GM23248 (cell line): ENCODE measurements at places on chromosomes 16 and 17. TPM values are rescaled to one million over a fixed set of nuclear protein-coding genes. Genes with fewer than 3 reads are reported as not detected.

Gene RABEP1
- total RNA-seq = 26.3 and 51.2 TPM in 2 replicates

Gene P2RX1
- total RNA-seq = not detected in 2 replicates

Gene FBXO39
- 1.1 TPM in 1 of 2 replicates, not detected in the other for total RNA-seq

Gene GRB7
- 0.25 TPM in 1 of 2 replicates, not detected in the other for total RNA-seq

Gene NAGS
- 1.8 and 2.8 TPM in 2 replicates for total RNA-seq

Gene SMIM36
- not detected in 2 replicates for total RNA-seq

Gene CNGB1
- not detected in 2 replicates for total RNA-seq

Gene FA2H
- total RNA-seq = not detected in 2 replicates

Gene TMC5
- total RNA-seq = not detected in 2 replicates

DNA sequence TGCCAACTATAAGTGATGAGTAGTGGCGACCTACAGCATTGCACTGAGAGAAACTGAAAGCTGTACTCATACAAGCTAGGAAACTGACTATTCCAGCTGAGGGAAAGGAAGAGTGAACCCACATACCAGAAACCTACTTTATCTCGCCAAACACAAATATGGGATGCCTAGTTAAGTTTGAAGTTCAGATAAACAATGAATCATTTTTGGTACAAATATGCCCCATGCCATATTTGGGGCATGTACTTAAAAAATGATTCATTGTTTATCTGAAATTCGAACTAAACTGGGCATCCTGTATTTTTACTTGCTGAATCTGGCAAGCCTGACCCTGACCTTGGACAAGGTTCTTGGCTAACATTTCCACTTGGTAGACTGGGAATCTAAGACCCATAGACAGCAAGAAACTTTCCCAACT lies 527.8 kb upstream of the PSMD7 start:
- no peak overlapping the region for H3K4me3 ChIP-seq
- H3K4me1 ChIP-seq = no peaks in the 10 kb centered on the region
- no peak overlapping the region for H3K27ac ChIP-seq
- no peaks in the 10 kb centered on the region for H3K36me3 ChIP-seq
- DNase-seq = no peak

DNA sequence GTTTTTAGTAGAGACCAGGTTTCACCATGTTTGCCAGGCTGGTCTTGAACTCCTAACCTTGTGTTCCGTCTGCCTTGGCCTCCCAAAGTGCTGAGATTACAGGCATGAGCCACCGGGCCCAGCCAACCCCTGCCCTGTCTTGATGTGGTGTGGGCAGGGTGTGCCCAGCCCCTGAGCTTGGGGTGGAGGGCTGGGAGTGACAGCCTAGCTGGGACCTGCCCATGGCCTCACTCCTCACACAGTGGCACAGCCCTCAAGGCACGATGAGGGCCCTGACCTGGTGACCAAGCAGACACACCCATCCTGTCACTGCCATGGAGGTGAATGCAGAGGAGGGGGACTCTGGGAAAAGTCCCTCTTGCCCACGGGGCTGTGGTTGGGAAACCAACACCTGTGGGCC lies 3.0 kb downstream of the IL32 start:
- peaks cover 5% of the 10 kb centered on the region for H3K4me1 ChIP-seq
- DNase-seq = no peak
- H3K27ac ChIP-seq = no peak overlapping the region
- no peaks in the 10 kb centered on the region for H3K36me3 ChIP-seq

DNA sequence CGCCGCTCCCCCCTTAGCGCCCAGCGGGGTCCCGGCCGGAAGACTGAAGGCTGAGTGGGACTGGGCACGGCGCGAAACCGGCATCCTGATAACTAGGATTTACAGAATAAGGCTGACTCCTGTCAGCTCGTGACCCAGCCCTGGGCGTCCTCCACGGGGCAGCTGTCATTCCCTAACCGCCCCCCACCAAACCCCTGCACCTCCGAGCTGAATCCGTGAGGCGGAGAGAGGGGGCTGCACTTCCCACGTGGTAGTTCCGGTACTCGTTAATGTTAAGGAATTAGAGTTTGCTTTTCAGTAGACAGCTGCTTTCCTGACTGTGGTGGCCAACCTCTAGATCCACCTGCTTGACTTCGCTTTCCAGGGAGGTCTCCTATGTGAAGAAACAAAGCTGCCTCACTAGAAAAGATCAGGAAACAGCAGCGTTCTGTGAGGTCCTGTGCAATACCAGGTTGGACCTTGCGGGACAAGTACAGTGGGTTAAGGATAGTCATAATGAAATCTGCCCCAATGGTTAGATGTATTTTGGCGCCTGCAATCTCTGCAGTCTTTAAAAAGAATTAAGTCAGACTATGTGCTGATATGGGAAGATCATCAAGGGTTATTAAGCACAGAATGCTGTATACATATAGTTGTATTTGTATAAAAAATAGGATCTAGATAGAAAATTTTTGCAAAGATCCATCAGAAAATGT lies 1.1 kb upstream of the WBP2 start:
- peak overlapping the region; percentile 62 for H3K27ac ChIP-seq
- no peaks in the 10 kb centered on the region for H3K27me3 ChIP-seq
- H3K4me3 ChIP-seq = peak overlapping the region; percentile 82
- peaks cover 3% of the 10 kb centered on the region; the same call in 1 of the 2 replicates for H3K36me3 ChIP-seq
- peak; percentile 51 for DNase-seq

DNA sequence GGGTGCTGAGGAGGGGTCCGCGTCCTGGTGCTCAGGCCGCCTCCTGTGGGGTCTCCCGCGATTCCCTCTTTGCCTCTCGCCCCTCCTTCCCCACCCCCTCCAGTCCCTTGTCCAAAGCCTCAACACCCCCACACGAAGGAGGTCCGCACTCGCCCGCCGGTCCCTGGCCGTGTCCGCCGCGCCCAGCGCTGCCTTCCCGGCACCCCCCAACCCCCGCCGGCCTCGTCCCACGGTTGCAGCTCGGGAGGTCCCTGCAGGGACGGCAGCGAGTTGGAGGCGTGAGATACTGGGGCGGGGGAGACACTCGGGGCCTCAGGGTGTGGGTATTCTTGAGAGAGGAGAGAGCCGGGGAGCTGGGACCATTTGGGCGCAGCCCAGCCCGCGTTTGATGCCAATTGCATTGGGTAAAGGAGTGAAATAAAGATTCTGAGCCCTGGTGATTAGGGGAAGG lies 468 bp downstream of the FLYWCH2 start:
- H3K27ac ChIP-seq = peak overlapping the region; percentile 89
- H3K36me3 ChIP-seq = no peaks in the 10 kb centered on the region
- H3K4me3 ChIP-seq = peak overlapping the region; percentile 96
- no peaks in the 10 kb centered on the region for H3K27me3 ChIP-seq
- DNase-seq = peak; percentile 67
- H3K4me1 ChIP-seq = peaks cover 5% of the 10 kb centered on the region; the same call in 1 of the 2 replicates

GRCh38 chr17:51391982-51392654 lies 131.8 kb downstream of the UTP18 start:
- DNase-seq = no peak
- H3K27ac ChIP-seq = no peak overlapping the region
- H3K4me3 ChIP-seq = no peak overlapping the region
- H3K4me1 ChIP-seq = no peaks in the 10 kb centered on the region
- no peaks in the 10 kb centered on the region for H3K27me3 ChIP-seq

DNA sequence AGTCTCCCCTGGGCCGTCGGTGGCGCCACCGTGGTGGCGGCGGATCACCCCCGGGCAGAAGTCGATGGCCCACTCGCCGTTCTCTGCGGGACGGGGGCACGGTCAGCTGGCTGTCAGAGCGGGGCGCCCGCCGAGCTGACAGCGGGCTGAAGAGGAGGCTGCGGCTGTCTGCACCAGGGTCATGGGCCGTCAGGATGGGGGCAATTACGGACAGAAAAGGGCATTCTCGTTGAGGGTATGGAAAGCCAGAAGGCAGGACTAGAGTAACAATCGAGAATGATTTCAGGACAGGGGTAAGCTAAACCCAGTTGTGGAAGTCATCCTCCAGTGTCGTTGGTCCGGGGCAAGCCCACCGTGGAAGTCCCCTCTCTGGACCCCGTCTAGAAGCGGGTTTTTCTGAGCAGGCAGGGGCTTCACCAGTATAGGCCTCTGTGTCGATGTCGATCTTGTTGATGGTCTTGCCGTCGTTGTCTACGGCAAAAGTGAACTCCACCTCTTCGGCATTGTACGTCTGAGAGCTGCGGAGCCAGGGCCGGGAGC lies 1.7 kb downstream of the CHRNE start:
- no peak overlapping the region for H3K27ac ChIP-seq
- no peak for DNase-seq
- no peak overlapping the region for H3K4me3 ChIP-seq
- 0 out of 2 replicates have a peak, but pooled peaks cover 5% of the 10 kb centered on the region for H3K4me1 ChIP-seq
- H3K36me3 ChIP-seq = no peaks in the 10 kb centered on the region
- no peaks in the 10 kb centered on the region for H3K27me3 ChIP-seq

- H3K27me3 ChIP-seq = no peaks in the 10 kb centered on the region
- H3K36me3 ChIP-seq = no peaks in the 10 kb centered on the region
- H3K4me3 ChIP-seq = peak overlapping the region; percentile 62
- peak; percentile 49 for DNase-seq
- no peak overlapping the region for H3K27ac ChIP-seq
These were observed 406.3 kb downstream of the WWOX start for GRCh38 chr16:78505544-78506366.

- H3K4me3 ChIP-seq = no peak overlapping the region
- H3K36me3 ChIP-seq = no peaks in the 10 kb centered on the region
- no peak overlapping the region for H3K27ac ChIP-seq
- H3K4me1 ChIP-seq = no peaks in the 10 kb centered on the region
- DNase-seq = no peak
These were observed 87.3 kb downstream of the C16orf78 start for GRCh38 chr16:49460786-49461470.

DNA sequence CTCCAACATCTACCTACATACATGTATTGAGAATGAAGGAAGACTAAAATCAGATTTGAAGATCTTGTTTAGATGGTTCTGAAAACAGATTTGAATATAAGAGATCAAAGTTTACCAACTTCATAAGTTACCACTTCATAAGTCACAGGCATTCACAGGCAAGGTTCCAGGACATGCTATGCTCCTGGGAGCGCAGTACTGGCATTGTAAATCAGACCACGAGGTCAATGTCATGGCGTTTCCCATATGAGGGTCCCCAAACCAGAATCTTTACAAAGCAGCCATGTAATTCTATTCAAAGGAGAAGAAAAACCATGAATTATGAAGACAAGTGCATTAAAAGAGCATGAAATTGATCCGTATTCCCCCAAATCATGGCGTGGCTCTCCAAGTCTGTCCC lies 3.0 kb downstream of the CDH11 start:
- peak; percentile 27 for DNase-seq
- H3K36me3 ChIP-seq = peaks cover 36% of the 10 kb centered on the region
- H3K4me1 ChIP-seq = peaks cover 45% of the 10 kb centered on the region
- no peaks in the 10 kb centered on the region for H3K27me3 ChIP-seq
- peak overlapping the region; percentile 76 for H3K27ac ChIP-seq
- peak overlapping the region; percentile 98 for H3K4me3 ChIP-seq
